ENCODE measurements at places on chromosomes 7 and 10.

- no peak for DNase-seq
These were observed 5.3 kb downstream of the MCMBP start for GRCh38 chr10:119867317-119867716.

- no peak for DNase-seq
These were observed 18.0 kb upstream of the FGL2 start for GRCh38 chr7:77217474-77218185.

- no peak for DNase-seq
These were observed 23.2 kb upstream of the LAMB1 start for GRCh38 chr7:108026116-108026515.

GRCh38 chr7:77766801-77767605 is 31.2 kb downstream of the TMEM60 start:
- no peak for DNase-seq

DNA sequence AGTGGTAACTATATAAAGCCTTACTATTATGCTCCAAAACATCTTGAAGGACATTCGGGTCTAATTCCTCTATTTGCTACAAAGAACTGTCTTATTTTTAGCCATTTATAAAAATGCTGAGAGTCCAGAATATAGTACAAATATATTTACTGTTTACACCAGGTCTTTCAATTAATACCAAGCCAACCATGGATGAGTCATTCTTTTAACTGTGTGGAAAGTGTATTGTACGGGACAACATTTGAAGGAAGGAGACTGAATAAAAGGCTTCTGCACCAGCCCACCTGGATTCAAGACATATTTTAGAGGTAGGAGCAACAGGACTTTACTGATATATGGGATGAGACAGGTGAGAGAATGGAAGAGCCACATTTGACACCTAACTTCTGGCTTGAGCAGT is 35.4 kb downstream of the MASTL start:
- DNase-seq: no peak

GRCh38 chr7:156109988-156110387 is 297.7 kb upstream of the SHH start:
- no peak for DNase-seq

- DNase-seq: no peak
These were observed 1.6 kb downstream of the KIAA1217 start for GRCh38 chr10:24210501-24210900.

- no peak for DNase-seq
These were observed 95.4 kb upstream of the PRR15 start for GRCh38 chr7:29468196-29468595.

DNA sequence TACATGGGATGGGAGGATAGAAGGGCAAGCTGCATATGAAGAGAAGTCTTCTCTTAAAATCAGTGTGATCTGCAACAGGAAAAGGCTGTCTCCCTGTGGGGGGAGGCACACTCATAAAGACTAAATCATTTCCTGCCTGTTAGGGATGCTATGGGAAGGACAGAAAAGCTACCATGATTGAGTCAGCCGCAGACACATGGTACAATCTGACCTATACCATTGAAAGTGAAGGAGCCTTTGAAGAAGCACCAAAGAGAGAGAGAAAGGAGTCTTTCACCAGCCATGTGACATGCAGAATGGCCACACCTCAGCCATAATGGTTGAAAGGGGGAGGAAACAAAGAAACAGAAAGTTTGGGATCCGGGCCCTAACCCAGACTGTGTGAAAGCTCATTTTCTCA is 29.1 kb downstream of the NUDCD3 start:
- DNase-seq: no peak

DNA sequence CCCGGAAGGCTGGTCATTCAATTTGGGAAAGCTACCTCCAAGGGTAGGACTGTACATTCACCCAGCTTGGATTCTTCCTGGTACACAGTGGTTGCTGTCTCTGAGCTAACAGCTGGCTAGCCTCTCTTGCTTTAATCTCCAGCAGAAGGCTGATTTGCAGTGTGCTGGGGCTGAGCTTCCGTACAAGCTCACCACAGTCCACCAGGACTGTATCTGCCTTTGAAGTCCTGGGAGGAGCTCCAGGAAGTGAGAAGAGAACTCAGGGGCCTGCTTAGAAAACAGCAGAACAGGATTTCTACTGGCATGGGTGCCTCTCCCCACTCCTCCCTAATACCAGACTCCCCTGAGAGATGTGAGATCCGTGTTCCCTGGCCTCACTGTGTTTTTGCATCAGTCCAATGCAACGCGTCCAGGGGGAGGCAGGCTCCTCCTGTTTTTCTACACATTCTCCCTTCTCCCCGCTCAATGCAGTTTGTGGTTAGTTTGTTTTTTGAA is 6.6 kb downstream of the AFAP1L2 start:
- DNase-seq: no peak

GRCh38 chr10:92342796-92343195 is 51.8 kb downstream of the MARCHF5 start:
- DNase-seq: no peak

DNA sequence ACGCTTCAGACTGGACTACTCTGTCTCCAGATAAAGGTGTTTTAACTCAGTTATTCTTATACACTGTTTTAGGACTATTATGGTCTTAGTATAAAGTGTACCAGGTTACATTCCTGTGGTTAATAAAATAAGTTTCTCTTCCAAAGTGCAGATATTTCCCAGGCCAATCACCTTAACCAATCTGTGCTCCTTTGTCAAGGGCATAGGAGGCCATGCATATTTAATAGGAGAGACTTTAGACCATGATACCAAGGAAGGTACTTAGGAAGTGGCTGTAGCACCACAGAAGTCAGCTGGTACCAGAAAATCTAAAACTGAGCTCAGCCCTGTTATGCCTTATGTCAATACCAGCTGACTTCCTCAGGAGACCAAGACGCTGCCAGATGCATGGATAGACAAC is 226.5 kb upstream of the TMEM72 start:
- no peak for DNase-seq

DNA sequence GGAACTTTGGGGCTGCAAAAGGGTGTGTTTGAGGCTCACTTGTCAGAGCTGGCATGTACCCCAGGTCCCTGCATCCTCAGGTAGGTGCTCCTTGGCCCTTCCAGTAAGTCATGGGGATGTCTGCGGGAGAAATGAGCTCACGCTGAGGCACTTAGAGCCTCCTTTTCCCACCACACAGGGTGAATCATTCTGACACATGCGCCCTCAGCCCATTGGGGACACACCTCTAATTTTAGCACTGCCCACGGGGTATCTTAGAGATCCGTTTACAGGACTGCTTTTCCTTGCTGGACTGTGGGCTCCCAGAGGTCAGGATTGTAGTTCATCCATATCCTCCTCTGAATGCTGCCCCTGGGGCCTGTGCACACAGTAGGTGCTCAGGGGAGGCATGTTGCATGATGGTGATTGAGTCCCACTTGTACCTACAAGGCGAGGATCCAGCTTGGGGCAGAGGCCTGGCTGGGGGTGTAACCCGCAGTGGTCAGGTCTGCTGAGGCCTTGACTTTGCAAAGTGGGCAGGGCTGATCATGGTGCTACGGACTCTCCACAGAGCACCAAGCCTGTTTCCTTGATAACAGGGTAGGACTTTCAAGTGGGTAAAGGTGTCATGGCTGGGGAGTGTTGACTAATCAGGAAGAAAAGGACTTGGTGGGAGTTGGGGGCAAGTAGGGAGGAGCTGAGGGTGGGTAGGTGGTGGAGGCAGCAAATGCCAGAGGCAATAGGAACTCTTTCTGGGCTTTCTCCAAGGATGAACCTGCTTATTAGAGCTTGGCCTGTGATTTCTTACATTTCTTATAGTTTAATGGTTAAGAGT is 5.8 kb downstream of the TSPAN15 start:
- no peak for DNase-seq

DNA sequence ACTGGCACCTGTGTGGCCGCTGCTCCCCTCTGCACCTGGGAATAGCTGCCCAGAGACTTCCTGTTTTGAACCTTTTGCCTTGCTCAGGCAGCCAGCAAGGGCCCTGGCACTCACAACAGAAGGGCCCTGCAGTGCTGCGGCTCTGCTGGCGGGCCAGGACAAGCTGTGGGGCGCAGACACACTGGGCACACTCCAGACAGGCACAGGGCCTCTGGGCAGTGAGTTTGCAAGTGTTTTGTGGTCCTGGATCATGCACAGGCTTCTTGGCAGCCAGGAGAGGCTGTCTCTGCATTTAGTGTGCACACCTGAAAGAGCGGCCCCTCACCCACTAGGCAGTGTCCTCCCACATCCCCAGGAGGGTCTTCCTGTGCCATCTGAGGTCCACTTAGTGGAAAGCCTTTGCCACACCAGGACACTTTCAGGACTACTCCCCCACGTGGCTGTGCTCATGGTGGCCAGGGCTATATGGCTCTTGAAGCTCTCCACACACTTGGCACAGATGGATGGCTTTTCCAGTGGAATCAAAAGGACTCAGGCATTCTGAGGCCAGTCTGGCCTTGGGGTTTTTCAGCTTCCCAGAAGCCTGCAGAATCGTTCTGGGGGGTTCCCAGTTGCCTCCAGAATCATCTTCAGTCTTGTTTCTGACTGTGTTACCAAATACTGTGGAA is 5.0 kb upstream of the ATP6V0E2 start:
- no peak for DNase-seq

- DNase-seq: no peak
These were observed 100.1 kb upstream of the UNC5B start for GRCh38 chr10:71112138-71112785.

DNA sequence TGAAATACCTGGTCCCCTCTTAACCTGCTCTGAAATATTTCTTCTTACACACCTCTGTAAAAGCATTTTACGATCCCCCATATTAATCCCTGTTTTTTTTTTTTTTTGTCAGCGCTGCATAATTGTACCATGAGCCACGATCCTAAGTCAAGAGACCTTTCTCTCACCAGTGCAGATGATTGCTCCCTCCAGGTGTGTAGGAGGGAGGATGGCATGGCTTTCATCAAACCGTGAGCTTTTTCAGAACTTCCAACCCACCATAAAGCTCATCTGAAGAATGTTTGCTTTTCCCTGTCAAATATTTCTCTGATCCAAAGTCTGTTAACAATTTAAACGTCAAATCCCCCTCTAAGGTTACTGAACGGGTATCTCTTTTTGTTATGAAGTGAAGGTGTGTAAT is 28.2 kb upstream of the SEPHS1 start:
- no peak for DNase-seq

DNA sequence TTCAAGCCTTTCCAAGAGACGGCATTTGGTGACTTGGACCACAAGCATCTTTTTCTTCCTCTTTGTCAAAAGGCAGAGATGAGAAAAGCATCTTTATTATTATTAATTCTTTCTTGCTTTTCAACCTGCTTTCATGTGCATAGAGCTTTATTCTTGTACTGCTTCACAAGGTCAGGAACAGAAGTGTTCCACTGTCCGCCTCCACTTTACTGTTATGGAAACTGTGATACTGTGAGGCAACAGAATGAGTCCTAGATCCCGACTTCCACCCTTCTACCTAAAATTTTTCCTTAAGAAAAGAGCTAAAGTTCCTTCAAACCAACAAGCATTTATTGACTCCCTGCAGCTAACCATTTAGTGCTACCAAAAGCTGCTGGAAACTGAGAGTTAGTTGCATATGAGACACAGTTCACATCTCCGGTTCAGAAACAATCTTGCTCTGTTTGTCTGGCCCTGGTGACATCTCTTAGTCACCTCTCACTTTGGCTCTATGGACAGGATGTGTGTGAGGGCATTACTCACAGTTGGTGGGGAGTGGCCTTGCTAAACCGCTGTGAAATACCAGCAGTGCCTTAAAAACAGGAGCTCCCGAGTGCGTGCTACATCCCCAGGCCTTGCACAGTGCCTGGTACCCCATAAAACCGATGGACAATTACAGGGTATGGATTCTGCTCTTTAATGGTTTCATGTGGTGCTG is 77.1 kb upstream of the TRIL start:
- no peak for DNase-seq

DNA sequence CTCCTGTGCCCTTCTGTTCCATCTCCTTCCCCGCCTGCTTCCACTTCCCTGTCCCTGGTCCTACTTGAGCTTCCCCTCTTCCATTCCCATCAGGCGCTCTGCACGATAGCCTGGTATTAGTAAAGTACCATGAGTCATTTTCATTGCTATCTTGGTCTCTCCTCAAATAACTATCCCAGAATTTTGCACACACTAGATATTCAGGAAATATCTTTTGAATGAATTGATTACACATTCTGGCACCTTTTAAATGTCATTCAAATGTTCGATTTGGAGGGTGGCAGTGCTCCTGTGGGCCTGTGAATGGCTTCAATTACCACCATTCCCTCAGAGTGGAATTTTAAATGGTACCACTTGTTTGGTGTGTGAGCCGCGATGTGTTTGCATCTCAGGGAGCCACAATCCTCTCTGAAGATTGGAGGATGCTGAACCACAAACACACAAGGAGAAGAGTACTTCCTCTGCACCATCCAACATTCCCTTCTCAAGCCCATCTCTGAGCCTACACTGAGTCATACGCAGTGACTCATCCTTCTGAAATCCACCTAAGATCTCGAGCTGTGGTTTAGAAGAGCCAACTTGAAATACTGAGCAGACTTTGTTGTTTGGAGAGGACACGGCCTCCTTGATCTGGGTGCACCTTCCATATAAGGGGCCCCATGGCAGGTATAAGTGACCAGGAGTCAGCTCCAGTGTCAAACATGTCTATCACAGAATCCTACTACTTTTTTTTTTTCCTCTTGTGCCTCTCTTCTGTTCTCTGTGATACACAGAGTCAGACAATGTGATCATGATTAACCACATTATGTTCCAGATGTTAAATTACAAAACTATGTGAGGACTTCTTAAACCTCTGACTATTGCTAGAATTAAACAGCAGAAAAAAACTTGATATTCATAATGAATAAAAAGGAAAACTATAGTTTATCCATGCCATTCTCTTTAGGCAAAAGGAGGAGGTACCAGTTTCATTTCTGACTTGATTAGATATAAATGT is 81.9 kb downstream of the BMPER start:
- DNase-seq: no peak

GRCh38 chr10:5814110-5815107 is 1.2 kb upstream of the GDI2 start:
- DNase-seq: peak; percentile 60

DNA sequence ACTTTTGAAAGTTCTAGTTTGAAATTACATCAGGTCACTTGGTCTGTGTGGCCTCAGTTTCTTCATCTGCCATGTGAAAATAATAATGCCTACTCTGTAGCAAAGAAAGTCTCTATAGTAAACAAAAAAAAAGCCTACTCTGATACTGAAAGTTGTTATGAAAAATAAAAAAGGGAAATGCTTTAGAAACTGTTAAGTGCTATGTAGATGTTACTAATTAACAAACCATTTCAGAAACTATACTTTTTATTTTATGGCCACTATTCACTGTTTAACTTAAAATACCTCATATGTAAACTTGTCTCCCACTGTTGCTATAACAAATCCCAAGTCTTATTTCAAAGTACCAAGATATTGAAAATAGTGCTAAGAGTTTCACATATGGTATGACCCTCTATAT is 50.6 kb downstream of the CFTR start:
- no peak for DNase-seq

DNA sequence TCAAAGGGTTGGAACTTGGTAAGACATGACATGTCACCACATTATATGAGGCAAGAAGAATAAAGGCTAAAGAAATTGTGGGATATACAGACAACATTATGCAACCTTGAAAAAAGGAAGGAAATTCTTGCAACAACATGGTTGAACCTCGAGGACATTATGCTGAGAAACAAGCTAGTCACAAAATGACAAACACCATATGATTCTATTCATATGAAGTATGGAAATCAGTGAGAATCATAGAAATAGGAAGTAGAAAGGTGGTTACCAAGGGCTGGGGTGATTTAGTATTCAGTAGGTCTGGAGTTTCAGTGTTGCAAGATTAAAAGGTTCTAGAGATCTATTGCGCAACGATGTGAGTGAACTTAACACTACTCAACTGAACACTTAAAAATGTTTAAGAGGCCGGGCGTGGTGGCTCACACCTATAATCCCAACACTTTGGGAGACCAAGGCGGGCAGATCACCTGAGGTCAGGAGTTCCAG is 126.9 kb upstream of the TBX20 start:
- no peak for DNase-seq

GRCh38 chr7:90972906-90973550 is 291.2 kb upstream of the FZD1 start:
- no peak for DNase-seq
